Activated CD8-positive, alpha-beta memory T cell treated with anti-CD3 and anti-CD28 coated beads for 1 hour (primary cell): ENCODE measurements at places on chromosomes 1 and 21.

DNA sequence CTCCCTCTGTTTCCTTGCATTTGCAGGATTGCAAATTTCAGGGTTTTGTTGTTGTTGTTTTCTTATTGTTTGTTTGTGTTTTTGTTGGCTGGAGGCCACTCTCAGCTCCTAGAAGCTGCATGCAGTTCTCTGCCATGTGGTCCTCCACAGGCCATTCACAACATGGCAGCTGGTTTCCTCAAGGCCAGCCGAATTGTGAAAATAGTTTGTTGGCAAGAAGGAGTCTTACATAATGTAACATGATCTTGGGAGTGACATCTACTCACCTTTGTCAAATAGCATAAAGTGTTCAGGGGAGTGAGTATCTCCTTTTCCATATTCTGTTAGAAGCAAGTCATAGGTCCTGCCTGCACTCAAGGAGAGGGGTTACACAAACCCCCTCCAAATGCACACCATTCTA, 10.6 kb upstream of the UAP1 start:
- no peak for DNase-seq

GRCh38 chr1:180916012-180916770, 3.5 kb downstream of the KIAA1614 start:
- no peak for DNase-seq

- DNase-seq = no peak
These were observed 20.3 kb upstream of the PLCH2 start for GRCh38 chr1:2455757-2456156.

- no peak for DNase-seq
These were observed 45.8 kb upstream of the NTPCR start for GRCh38 chr1:232904566-232904965.

GRCh38 chr1:162111572-162111971, 42.1 kb downstream of the NOS1AP start:
- no peak for DNase-seq

DNA sequence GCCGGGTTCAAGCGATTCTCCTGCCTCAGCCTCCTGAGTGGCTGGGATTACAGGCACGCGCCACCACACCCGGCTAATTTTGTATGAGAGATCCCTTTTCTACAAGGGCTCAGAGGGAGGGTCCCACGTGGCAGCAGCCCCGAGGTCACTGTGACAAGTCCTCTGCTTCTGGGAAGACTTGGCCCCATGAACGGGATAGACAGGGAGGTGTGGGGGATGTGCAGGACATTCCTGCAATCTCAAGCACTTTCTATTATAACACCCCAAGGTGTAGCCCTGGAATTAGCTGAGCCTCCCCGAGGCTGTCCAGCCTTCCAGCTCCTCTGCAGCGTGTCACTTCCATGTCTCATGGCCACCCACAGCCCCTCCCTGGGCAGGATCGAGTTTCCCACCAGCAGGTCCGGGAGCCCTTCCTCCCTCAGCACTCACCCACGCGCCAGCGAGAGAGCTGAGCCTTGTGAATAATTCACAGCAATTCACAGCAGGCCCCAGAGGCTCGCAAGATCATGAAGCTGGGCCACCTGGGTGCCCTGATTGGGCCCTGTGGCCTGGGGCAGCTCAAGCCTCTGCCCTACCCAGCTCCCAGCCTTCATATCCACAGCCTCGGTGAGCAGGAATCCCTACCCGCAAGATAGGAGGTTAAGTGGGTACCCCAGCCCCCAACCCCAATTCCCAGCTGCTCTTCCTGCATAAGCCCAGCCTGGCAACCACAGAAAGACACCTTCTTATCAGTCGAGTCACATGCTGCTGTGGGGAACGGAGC, 22.8 kb upstream of the RNU1-4 start:
- no peak for DNase-seq

DNA sequence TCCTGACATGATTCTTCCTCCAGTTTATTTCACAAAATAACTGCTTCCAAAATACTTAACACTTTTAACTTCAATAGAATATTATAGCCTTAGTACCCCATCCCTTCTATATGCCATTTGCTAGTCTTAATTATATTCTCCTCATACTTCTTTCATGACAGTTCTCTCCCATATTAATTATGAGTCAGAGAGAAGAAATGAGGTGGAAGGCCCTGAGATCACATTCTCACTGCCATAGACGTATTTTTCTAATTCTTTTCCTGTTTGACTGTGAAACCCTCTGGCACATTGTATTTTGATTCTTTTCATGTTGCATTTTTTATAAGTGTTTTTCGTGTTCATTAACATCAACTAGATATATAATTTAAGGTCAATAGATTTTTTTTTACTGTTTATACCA, 88.4 kb downstream of the GTF2B start:
- no peak for DNase-seq

DNA sequence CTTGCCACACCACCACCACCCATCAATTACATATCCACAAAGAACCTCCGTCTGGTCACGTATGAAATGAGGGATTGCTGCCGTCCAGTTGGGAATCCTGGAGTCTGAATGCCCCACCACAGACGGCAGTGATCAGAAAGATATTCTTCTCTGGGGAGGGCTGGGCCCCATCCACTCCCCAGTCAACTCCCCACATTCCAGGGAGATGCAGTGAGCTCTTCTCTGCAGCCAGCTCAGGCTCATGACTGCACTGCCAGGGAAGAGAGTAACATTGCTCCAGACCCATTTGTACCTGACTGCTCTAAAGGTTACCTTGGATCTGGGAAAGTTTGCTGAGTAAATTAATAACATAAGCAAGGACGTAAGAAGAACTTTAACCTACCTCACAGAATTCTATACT, 18.3 kb downstream of the DEGS1 start:
- DNase-seq = no peak

GRCh38 chr1:116487031-116487430, 83.8 kb downstream of the CD58 start:
- no peak for DNase-seq
